Breast epithelium (tissue), 4 donors: ENCODE measurements at places on chromosomes 7 and 10.

GRCh38 chr7:23331132-23331531 is 32.0 kb downstream of the MALSU1 start:
- no peak for DNase-seq

DNA sequence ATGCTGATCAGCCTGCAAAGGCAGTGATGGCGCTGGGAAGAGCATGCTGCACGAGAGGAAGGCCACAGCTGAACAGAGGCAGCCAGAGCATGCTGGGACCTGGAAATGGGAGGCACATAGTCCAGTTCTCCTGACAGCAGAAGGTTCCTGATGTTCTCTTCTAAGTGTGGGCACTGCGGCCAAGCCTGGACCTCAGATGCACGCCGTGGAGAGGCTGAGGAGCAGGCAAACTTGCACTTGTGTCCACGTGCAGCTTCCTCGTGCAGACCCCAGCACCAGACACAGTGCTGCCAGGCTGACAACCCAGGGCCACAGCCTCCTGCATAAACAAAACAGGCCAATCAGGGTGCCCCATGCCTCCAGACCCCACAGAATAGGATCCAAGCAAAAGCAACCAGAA is 93.5 kb upstream of the LANCL2 start:
- no peak for DNase-seq

GRCh38 chr7:417973-418601 is 101.6 kb downstream of the PDGFA start:
- no peak for DNase-seq

- DNase-seq = no peak
Measured at GRCh38 chr7:78787854-78788253, 665.6 kb downstream of the MAGI2 start.

DNA sequence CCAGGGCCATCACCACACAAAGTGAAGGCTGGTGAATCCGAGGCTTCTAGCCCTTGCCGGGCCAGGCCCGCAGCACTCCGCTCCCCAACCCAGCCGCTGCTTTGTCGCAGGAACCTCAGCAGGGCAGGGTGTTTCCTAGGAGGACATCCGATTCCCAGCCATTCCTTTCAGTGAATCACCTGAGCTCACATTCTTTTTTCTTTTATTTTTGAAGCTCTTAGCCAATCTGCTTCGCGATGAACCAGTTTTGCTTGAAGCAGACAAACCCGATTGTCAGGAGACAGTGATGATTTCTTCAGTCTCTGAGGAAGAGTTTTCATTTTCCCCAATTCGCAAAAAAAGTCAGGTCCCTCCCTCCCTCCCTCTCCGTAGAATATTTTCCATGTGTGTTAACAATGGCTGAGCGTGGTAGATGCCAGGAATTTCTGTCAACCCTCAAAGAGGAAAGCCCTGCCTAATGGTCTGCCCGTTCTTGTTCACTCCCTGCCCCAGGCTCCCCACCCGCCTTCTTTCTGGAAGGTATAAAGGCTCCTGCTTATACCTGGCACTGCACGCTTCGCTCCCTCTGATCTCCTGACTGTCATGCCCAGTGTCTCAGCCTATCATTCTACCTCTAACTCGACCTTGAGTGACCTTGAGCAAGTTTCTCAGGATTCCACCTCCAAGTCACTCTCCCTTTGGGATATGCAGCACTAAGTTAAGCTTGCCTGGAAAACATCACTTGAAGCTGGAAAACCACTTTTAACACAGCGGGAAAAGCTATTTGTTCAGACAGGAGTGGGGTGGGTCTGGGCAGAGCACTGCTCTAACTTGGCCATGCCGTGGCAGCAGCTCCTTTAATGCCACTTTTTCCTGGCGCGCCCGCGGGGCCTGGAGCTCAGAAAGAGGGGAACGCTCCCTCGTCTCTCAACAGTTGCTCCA is 35.1 kb downstream of the EGFR start:
- DNase-seq = peak; percentile 71

- DNase-seq = no peak
Measured at GRCh38 chr10:70306181-70306705, 22.4 kb upstream of the NPFFR1 start.

DNA sequence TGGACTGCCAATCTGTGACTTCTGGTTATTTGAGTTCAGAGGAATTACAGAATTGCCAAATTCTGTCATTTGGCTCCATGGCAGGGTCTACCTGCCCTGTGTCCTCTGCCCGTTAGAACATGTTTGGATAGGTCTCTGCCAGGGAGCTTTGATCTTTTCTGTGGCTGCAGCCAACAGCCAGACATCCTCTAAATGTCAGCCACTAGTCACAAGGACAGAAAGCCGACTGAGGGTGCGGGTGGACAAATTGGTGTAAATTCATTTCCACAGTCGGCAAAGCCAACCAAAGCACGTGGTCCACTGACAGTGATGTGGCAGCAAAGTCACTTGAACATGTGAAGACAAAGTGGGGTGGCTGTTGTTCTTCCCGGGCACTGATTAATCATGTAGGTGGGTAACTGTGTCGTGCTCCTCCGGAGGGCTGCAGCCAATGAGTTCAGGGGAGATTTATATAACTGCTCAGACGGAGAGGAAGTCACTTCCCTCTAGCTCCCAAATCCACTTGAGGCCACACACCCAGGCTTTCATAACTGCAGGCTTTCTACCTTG is 26.7 kb upstream of the CAMK1D start:
- DNase-seq = no peak

DNA sequence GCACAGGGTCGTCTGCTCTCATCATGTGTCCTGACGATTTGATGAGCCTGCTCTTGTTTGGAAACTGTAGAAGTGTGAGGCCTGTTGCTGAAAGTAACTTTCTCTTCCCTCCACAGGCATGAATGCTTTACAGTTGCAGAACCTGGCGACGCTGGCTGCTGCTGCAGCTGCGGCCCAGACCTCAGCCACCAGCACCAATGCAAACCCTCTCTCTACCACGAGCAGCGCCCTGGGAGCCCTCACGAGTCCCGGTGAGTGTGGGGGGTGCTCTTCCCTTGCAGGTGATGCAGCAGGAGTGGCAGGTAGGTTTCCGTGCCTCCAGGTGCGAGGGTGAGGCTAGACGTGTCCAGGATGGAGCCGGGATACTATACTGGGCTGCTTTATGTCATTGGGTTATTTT is 270.6 kb downstream of the CELF2 start:
- no peak for DNase-seq

- peak; percentile 38 for DNase-seq
Measured at GRCh38 chr7:131556053-131556908, at the start of gene PODXL. Gene PODXL, minus strand, starts transcription at chr7:131556628. Its CDS starts 269 bp downstream, at chr7:131556359.

DNA sequence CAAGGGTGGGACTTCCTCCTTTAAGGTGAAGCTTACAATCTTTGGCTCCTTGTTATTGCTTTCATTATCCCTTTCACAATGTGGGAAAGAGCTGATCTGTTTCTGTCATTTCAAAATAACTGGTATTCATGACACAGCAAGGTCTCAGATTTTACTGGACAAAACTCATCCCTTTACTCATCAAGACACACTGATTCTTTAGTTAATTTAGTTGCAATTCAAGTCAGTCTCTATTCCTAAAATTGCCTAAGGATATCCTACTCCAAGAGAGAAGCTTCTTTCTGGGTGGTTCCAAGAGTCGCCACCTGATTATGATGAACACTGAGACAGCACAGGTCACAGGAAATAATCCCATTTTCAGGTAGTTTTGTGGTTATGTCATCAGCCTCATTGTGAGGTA is 5.8 kb upstream of the PNLIPRP3 start:
- no peak for DNase-seq

GRCh38 chr10:51082857-51083256 is 8.6 kb downstream of the PRKG1 start:
- DNase-seq = no peak

DNA sequence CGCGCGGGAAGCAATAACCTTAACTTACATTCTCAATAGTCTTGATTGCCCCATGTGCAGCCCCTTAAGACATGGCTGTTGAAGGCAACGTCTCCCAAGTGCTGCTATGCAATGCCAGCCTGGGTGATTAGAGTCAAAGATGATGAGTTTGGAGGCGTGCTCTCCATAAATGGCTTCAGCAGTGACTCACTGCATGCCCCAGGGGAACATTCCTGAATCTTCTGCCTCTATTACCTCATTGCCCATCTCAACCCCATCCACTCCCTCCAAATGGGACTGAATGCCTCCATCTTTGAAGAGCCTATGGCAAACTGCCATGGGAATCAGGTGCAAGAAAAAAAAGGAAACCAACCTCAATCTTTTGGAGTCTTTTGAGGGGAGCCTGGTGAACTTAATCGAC is 282.8 kb downstream of the SNX10 start:
- DNase-seq = no peak

- no peak for DNase-seq
Measured at GRCh38 chr7:68914006-68914405, 684.3 kb upstream of the AUTS2 start.

DNA sequence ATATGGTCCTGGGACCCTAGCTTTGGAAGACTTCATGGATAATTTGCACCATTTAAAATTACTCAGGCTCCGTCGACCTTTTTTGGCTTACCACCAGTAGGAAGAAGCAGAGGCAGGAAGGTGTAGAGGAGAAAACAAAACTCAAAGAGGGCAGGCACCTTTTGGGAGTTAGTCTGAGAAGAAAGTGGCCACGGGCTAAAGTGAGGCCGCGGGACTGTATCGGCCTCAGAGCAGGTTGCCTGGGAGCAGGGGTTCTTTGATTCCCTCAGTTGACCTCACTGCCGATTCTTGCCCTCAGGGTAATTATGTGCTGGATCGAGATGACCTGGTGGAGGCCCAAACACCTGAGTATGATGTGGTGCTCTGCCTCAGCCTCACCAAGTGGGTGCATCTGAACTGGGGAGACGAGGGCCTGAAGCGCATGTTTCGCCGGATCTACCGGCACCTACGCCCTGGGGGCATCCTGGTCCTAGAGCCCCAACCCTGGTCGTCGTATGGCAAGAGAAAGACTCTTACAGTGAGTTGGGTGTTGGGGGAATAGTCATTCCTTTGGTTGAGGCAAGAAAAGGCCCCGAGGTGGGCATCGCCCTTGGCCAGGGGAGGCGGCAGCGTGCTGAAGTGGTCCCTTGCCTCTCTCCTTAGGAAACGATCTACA is 3.1 kb downstream of the MEPCE start:
- DNase-seq = no peak

GRCh38 chr10:93280121-93280698 is 201.9 kb downstream of the MYOF start:
- no peak for DNase-seq

DNA sequence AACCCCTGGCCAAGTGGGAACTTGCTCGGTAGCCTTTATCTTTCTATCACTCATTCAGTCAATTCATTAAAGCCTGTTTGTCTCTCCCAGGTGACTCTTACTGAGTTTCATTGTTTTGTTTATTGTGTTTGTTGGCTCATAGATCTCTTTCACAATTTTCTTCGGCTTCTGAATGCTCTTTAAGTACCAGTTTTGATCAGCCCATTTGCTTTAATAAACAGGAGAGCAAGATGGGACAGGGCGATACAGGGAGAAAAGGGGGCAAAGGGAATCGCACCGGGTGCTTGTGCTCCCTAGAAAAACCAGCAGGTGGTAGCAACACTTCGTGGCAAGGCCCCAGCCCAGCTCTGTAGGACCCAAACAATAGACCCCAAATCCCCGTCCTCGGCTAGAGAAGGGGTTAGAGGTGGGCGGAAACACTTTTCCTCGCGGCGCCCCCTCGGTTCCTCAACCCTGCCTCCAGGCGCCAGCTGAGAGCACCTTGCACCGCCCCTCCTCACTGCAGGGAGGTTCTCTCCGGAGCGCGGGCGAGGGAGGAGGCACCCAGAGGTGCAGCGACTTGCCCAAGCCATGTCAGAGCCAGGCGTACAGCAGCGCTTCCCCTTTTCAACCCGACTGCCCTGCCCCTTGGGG is 1.0 kb upstream of the EPHB6 start:
- DNase-seq = no peak

DNA sequence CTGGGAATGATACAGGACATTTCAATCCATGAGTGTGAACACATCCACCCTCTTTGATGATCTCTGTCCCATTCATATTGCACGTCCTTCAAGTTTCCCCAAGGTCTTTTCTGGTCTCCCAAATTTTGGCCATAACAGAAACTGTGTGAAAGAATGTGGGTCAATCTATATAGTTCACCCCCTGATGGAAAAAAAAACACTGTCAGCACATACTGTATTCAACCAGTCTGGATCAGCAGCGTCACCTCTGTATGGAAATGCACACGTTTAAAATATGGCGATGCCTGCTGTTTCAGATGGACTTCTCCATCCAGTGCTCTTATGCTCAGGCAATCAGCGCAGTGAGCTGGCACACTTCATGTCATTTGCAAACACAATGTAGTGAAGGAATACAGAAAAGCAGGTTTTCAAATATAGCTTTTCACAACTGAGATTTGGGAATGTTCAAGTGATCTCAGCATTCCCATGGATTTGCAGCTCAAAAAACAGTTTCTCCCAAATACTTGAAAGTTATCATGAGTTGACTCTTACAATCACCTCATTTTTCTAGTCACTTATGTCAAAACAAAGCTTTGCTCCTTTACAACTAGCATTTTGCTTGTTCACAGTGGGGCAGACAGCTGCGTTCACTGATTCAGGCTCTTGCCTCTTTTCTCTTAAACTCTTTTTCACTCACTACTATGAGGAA is 61.1 kb downstream of the FAM13C start:
- no peak for DNase-seq

- no peak for DNase-seq
Measured at GRCh38 chr7:128322040-128322643, 21.6 kb downstream of the RBM28 start.

GRCh38 chr7:70694434-70694970 is 437.4 kb upstream of the GALNT17 start:
- DNase-seq = no peak

- no peak for DNase-seq
Measured at GRCh38 chr10:63608511-63608910, 87.3 kb downstream of the REEP3 start.

DNA sequence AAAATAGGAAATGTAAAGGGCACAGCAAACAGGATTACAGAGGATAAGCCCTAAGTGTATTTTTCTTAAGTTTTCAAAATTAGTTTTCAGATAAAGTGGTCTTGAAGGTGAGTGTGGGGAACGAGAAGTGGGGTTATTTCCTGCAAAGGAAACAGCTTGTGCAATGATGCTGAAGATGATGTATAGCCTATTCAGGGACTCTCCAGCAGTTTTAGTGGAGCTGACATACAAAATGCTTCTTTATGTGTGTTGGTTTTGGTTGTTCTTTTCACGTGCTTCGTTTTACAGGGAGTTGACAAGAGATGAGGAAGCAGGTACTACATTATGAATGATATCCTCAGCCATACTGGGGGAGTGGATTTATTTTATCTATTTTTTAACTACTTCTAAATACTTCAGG is 20.5 kb downstream of the CASD1 start:
- DNase-seq = no peak

DNA sequence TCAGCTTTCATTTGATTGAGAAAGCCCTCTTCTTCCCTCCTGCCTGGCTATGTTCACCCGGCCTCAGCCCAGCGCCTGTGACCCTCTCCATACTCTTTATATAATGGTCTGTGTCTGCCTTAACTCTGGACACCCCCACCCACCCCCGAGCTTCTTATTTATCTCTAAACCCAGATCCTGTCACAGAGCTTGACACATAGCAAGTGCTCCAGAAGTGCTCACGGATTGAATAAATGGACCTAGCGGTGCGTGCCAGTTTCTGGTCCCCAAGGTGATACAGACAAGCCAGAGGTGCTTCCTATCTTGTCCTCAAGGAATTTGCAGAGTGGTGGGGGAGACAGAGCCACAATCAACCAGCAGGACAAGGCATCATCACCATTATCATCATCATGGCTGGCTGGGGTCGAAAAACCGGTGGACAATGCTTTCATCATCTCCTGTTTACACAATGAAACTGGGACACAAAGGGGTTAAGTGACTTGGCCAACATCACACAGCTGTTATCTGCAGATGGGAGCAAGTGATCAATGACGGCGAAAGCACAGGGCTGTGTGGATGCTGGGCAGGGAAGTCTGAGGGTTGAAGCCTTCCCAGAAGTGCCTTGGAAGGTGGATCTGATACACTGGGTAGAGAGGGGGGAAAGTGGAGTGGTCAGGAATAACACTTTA is 2.2 kb upstream of the LOXL4 start:
- no peak for DNase-seq
